ENCODE measurements at places on chromosomes 4 and X.

- no peak for DNase-seq
Observed at GRCh38 chr4:154872198-154872597, 91.1 kb downstream of the RBM46 start.

GRCh38 chrX:24846550-24847150 is 152.9 kb downstream of the POLA1 start:
- DNase-seq = no peak

DNA sequence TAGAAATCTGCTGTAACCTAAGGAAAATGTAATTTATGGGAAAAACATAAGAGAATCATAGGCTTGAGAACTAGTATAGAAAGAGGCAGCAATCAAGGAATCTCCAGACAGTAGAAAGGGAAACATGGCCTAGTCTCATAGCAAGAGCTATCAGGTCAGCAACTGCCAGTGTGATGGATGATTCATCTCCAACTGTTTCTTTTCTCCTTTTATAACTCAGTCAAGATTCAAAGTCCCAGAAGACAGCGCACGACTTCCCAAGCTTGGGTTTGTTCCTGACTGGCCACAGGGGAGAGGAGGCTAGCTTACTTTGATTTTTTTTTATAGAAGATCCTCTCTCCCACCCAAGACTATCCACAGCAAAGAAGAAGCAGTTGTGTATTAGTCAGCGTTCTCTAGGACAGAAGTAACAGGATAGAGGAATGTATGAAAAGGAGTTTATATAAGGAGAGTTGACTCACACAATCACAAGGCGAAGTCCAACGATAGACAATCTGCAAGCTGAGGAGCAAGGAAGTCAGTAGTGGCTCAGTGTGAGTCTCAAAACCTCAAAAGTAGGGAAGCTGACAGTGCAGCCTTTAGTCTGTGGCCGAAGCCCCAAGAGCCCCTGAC is 181.5 kb downstream of the GC start:
- DNase-seq = no peak

- no peak for DNase-seq
Observed at GRCh38 chr4:176090115-176090514, 24.5 kb downstream of the WDR17 start.

- DNase-seq = no peak
Observed at GRCh38 chr4:164343472-164343976, 410.4 kb upstream of the SMIM31 start.

- DNase-seq = no peak
Observed at GRCh38 chr4:83905952-83906351, 370.0 kb downstream of the GPAT3 start.

DNA sequence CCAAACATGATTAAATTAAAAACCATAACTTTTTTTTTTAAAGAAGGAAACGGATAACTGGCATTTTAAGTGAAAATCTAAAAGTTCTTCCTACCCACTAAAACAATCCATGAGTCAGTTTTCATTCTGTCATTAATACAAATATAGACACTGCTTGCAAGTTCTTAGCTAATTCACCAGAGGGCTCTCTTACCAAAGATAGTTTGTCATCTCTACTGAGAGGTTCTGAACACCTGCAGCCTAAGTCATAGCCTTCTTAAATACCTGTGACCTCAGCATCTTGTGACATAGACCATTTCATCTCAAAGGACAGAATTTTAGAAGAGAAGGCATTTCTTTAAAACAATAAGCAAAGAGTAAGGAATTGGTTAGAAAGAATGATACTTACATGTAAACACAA is 65.3 kb upstream of the FAM120C start:
- DNase-seq = no peak

DNA sequence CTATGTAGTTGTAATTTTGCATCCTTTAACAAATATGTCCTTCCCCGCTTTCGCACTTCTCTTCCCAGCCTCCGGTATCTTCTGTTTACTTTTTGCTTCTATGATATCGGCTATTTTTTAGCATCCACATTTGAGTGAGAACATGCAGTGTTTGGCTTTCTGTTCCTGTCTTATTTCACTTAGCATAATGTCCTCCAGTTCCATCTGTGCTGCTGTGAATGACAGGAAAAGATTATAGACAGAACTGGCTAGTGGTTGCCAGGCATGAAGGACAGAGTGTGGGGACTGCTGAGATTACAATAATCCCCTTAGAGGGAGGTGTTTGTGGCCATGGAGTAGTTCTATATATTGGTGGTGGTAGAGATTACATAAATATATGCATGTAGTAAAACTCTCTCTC is 588.6 kb downstream of the NLGN4X start:
- no peak for DNase-seq

GRCh38 chr4:183441276-183441675 is 3.2 kb upstream of the CDKN2AIP start:
- no peak for DNase-seq

DNA sequence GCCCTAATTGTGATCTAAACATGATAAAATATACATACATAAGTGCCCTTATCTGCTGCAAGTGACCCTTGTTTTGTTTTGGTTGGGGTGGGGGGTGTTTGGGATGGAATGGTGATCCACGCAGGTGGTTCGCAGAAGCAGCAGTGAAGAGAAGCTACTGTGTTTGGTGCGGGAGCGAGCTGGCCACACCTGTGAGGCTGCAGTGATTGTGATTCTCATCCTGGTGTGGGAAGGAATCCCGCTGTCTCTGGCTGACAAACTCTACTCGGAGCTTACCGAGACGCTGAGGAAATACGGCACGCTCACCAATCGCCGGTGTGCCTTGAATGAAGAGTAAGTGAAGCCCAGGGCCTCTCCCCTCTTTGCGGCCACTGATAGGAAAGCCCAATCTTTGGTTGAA is 96.8 kb downstream of the TET2 start:
- no peak for DNase-seq

DNA sequence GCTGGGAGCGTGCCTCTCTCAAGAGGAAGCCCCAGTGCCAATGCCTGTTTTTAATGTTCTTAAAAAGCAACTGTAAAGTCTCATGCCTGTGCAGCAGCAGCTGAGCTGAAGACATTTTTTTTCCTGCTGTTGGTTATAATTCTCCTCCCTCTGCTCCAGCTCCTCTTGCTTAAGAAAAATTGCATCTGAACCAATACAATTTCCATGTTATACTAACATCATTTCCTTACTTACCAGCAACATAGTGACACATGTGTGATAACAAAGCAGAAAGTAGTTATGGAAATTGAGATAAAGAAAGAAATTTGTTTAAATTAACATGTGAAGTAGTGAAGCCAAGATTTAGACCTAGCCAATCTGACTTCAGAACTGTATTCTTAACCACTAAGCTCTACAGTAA is 101.4 kb downstream of the TBC1D19 start:
- DNase-seq = no peak

DNA sequence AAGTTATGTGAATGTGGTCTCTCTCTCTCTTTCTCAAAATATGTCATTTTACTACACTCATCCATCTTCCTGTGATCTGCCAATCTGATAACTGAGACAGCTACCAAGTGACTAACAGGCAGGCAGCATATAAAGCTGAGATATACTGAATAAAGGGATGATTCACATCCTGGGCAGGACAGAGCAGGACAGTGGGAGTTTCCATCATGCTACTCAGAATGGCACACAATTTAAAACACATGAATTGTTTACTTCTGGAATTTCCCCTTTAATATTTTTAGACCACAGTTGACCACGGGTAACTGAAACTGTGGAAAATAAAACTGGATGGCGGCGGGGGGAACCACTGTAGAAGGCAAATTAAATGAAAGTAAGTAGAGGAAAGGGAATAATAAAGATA is 58.6 kb upstream of the DCTD start:
- no peak for DNase-seq

GRCh38 chr4:99855678-99856077 is 38.5 kb downstream of the LAMTOR3 start:
- no peak for DNase-seq

GRCh38 chr4:76806757-76807156 is 91.2 kb downstream of the SOWAHB start:
- DNase-seq = no peak

GRCh38 chr4:124111922-124112321 is 600.6 kb downstream of the ANKRD50 start:
- no peak for DNase-seq

- no peak for DNase-seq
Observed at GRCh38 chr4:154622598-154622997, 10.1 kb upstream of the FGG start.

DNA sequence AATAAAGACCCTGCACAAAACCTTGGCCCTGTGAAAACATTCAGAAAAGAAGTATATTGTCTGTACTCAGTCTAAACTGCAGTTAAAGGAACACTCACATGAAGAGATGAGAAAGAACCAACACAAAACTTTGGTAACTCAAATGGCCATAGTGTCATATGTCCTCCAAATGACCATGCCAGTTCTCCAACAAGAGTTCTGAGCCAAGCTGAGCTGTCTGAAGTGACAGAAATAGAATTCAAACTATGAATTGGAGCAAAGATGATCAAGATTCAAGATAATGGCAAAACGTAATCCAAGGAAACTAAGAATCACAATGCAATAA is 739.3 kb upstream of the NDST4 start:
- no peak for DNase-seq

DNA sequence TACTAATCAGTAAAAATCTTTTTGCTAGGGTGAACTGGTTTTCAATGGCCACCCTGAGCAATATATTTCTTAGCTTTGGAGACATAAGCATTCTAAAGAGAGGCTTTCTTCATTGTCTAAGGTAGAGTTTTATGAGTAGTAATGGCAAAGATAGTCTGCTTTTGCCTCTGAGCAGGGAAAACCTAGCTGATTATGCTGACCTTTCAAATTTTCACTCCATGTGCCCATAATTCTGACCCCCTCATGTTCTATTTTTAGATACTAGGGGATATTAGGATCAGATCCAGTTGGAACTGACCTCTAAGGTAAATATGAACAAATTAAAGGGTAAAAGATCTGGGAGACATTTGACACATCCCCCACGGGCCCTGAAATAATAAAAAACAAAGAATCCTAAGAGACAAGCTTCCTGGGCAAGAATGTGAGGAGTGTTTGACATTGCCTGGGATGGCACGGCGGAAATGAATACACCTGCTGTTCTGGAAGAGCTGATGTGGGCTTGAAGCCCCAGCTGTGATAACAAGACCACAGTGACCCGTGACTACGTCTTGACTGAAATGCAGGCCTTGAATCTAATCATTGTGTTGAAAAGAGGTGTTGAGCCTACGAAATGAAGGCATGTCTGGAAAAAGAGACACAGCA is 392.1 kb upstream of the FRG1 start:
- no peak for DNase-seq

- DNase-seq = no peak
Observed at GRCh38 chr4:128455480-128455879, 167.9 kb upstream of the PGRMC2 start.

GRCh38 chr4:16767861-16768260 is 130.6 kb downstream of the LDB2 start:
- DNase-seq = no peak

- no peak for DNase-seq
Observed at GRCh38 chr4:108902769-108903168, 139.9 kb upstream of the ETNPPL start.

- no peak for DNase-seq
Observed at GRCh38 chr4:152188801-152189200, 347.1 kb downstream of the FBXW7 start.

GRCh38 chrX:83510510-83511062 is 2.5 kb downstream of the POU3F4 start:
- no peak for DNase-seq

DNA sequence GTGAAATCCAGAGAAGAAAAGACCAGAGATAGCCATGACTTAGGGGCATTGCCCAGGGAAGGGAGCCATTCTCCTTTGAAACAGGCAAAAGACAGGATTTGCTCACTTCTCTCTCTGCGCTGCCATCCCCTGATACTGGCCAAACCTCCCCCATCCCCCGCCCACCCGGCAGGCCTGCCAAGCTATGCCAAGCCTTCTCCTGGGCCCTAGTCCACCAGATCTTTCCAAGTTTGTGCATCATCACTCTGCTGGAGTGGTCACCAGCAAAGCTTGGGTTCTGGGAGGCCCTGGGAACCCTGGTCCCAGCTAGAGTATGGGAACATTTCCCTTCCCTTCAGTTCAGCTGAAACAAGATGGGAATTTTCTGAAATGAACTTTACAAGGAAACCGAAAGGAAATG is 18.4 kb downstream of the EFNB1 start:
- no peak for DNase-seq

DNA sequence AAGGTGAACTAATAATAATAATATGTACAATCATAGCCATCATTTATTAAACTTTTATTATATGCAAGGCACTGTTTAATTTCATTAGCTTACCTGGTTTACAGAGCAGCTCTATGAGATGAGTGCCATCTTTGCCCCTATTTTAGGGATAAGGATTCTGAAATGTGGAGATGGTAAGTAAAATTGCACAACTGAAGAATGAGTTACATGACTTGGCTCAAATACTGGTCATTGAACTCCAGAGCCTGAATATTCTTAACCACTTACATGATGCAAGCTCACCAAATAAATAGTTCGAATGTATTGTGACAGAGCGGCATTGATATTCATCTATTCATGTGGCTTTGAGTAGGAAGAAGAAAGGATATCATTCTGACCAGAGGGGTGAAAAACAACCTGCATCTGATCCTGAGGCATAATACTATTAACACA is 11.7 kb downstream of the ALB start:
- DNase-seq = no peak

DNA sequence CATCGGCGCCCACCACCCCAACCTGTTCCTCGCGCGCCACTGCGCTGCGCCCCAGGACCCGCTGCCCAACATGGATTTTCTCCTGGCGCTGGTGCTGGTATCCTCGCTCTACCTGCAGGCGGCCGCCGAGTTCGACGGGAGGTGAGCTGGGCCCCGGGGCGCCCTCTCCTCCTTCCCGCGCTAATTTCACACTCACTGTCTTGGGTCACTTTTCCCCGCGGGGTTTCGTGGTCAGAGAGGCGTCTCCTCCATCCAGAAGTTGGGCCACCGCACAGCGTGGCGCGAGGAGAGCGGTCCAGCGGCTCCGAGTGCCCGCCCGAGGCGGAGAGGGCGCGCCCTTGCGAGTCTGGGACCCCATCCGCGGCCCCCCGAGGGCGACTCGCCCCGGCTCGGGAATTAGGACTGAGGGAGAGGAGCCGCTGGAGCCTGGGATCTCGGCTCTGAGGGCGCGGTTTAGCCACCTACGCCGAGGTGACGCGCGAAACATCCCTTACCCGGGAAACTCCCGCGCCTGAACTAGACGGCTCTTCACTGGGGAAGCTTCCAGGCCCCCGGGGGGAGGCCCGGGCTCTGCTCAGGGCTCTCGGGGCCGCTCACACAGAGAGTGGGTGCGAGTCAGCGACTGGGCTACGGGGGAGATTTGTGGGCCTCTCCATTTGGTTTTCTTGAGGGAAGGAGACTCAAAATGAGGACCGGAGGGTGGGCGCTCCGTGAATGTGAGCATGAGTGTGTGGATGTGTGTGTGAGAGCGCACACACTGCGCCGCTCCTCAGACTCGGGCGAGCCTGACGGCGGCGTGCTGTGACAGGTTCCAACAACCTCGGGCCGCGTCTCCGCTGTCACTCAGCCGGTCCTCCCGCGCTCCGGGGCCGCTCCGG is 551 bp downstream of the NPNT start:
- DNase-seq = peak; percentile 41

- DNase-seq = no peak
Observed at GRCh38 chrX:40912166-40912565, 173.1 kb upstream of the USP9X start.

GRCh38 chr4:46934726-46935125 is 25.7 kb upstream of the COX7B2 start:
- no peak for DNase-seq
